ENCODE measurements at places on chromosomes 2 and 18. TPM values are rescaled to one million over a fixed set of nuclear protein-coding genes. Genes with fewer than 3 reads are reported as not detected.

DNA sequence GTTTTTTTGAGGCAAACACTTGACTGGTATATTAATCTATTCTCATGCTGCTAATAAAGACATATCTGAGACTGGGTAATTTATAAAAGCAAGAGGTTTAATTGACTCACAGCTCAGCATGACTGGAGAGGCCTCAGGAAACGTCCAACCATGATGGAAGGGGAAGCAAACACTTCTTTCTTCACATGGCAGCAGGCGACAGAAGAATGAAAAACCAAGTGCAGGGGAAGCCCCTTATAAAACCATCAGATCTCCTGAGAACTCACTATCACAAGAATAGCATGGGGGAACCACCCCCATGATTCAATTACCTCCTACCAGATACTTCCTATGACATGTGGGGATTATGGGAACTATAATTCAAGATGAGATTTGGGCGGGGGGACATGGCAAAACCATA is 136.2 kb upstream of the MAPRE2 start:
- no peak for DNase-seq

Gene MAL
- total RNA-seq, result 19.2 TPM

GRCh38 chr2:56292951-56293350 is 109.2 kb downstream of the CCDC85A start:
- DNase-seq, result no peak

GRCh38 chr18:26863921-26864497 is 1.5 kb downstream of the AQP4 start:
- DNase-seq, result no peak

DNA sequence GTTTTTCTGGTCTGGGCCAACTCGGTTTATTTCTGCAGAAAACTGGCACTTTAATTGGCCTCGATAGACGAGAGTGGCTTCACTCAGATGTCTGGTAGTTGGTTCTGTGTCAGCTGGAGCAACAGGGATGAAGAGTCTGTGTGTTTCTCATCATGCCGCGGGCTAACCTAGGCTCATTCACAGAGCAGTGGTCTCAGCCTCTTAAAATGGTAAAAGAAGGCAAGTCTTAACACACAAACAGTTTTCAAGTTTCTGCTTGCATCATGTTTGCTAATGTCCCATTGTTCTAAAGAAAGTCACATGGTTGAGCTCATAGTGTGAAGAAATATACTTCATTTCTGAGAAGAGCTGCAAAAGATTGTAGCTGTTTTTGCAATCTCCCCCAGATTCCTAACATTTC is 37.5 kb upstream of the ANXA4 start:
- no peak for DNase-seq

DNA sequence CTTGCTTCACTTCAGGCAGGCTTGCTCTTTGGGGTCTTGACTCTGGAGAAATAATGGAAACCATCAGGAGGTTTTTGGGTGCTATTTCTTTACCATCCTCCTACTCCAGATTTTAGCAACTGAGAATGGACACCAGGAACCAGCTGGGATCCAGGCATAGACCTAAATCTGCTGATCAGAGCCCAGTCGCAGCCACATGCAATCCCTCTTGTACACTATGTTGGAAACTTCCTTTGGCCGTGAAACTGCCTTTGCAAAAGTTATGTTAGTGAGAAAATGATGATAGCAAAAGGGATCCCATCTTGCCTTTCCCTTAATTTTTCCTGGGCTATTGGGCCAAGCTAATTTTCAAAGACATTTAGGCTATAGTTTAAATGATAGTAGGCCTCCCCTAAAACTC is 158.8 kb upstream of the ARL4C start:
- DNase-seq, result no peak

Gene DAW1
- total RNA-seq, result not detected

DNA sequence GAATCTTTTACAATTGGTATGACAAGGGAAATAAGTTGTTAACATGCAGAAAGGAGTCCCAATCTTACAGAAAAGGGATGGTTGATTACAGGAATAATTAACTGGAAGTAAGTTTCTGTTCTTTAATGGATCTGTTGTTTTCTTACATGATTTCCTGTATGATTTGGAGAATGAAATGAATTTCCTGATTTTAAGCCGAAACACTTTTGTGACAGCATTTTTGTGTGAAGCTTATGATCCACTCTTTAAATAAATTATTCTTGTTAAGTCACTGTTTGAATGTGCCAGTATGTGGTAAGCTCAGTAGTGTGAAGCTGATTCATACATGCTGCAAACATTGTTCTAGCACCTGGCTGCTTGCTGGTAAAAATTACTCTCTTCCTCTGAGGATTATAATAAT is 516.2 kb downstream of the DCDC2C start:
- DNase-seq, result no peak

Gene SDC1
- 480 TPM for total RNA-seq

GRCh38 chr18:53757328-53757727 is 467.1 kb downstream of the MBD2 start:
- no peak for DNase-seq

Gene ANKRD53
- 1.8 TPM for total RNA-seq

Gene INPP5D
- total RNA-seq, result 43.4 TPM

DNA sequence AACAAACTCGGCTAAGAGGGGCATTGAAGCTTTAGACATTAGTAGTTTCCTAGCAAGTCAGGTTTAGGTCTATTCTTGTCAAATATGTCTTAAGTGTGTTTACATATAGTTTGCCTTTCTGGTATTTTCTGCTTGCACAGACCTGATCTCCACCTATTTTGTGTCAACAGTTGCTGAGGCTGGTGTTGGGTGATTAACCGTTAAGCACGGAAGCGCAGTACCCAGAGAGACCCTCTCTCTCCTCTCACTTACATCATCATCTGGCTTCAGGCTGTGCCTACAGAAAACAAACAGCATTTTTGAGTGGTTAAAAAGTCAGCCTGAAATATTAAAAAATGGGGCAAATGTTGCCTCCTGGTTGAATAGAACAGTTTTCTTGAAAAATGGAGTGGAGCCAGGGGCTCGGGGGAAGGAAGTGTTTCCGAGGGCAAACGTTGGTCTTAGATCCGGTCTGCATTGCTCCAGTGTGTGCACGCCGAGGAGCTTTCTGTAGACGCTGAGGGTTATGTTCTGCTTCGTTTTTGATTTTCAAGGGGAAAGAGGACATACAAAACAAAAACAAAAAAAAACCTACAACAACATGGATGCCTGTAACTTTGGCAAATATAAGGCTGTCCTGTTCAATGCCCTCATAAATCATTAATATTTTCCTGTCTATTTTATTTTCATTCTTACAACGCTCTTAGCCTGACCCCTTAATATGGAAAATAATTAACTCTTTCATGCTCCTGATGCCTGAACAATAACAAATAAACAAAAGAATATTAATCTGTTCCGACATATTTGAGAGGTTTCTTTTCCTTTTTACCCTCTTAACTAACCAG is 120.8 kb downstream of the MEIS1 start:
- DNase-seq, result no peak

GRCh38 chr18:77223653-77224052 is 26.0 kb upstream of the GALR1 start:
- DNase-seq, result no peak

DNA sequence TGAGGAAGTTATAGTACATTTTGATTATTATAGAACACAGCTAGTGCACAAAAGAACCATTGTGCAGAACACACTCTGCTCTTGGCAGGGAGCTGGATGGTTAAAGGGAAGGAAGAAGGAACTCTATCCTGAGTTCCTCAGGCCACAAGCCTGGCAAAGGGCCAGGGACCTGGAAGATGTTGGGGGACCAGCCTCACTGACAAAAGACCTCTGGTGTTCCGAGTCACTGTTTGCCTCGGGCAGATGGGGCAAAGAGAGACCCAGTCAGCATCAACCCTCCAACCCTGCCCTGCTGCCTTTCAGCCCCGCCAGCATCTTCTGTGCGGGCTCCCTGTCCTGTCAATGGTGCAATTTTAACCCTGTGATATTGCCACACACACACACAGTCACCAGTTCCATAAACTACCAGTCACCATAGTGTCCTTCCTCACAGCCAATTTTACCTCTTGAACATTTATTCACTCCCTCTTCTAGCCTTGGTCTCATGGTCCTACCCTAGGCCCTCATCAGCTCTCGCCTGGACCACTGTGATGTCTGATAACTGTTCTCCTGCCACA is 21.9 kb downstream of the NEMP2 start:
- no peak for DNase-seq

Measured in ureter (tissue), 1 donor.